ENCODE measurements at places on chromosomes 13 and 19.

- no peak for DNase-seq
These were observed 6.5 kb downstream of the R3HDM4 start for GRCh38 chr19:906480-906879.

DNA sequence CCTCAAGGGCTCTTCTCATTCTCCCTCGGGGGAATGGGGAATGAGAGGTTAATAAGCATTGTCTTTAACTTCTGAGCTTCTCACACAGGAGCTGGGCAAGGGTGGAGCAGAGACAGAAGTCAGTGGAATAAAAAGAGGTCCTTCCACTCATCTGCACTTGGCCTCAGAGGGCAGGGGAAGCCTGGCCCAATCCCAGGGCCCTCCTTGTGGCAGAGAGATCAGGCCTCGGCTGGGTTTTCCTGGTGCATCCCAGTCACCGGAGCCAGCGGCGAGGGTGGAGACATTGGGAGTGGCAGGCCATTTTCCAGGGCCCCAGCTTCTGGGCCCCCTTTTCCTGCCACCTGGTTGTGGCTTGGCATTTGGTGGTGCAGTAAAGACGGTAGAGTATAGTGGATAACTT lies 10.6 kb downstream of the CALM3 start:
- no peak for DNase-seq

GRCh38 chr13:82717249-82717648 lies 1165.0 kb downstream of the SLITRK1 start:
- DNase-seq: no peak

DNA sequence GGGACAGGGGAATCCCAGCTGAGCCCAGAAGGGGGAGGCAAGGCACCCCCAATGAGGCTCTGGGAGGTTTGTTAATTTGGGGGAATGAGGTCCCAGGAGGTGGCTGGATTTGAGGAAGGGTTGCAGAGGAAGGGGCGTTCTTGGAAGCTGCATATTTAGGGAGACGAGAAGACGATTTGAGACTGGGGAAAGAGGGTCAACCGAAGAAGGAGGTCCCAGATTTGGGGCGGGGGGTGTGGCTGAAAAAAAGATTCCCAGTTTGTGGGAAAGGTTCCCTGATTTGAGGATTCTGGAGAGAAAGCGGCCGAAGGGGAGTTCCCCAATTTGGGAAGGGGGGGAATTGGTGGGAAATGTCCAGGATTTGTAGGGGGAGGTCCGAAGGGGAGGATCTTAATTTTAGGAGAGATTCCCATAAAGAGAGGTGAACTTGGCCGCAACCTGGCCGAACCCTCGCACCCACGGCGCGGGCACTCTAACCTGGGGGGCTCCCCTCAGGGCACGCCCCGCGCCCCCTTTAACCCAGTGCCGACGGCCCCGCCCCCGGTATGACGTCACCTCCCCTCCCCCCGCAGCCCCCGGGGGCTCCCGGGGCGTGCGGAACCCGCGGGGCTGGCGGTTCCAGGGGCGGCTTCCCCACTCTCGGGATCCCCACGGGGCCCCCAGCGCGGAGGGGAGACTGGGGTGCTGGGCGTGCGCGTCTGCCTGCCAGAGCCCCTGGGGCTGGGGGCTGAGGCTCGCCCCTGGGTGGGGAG lies 1.2 kb downstream of the PTPRS start:
- DNase-seq: no peak

GRCh38 chr19:27751044-27751391 lies 1461.9 kb downstream of the UQCRFS1 start:
- no peak for DNase-seq

DNA sequence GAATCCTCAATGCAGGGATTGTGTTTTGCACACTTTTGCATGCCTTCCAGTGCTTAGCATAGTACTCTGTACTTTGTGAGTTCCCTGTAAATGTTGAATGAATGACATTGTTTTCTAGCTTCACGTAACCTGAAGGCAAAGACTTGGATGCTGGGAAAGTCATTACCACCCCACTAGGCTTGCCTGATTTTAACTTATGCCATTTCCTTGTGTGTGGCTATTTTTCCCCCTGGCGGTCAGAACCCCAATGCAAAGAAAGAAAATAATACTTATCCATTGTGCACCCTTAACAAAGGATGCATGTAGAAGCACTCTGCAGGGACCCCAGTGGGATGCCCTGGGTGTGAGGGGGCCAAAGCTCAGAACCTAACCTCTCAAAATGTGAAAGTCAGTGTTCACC lies 1.2 kb upstream of the ENOX1 start:
- no peak for DNase-seq

GRCh38 chr19:43305642-43306041 lies 36.3 kb upstream of the PSG9 start:
- no peak for DNase-seq

GRCh38 chr19:46924874-46925547 lies 64.2 kb downstream of the ARHGAP35 start:
- no peak for DNase-seq

GRCh38 chr13:52760077-52760476 lies 20.5 kb upstream of the CNMD start:
- DNase-seq: no peak

GRCh38 chr13:44362394-44363040 lies 11.1 kb upstream of the SERP2 start:
- DNase-seq: no peak

- no peak for DNase-seq
These were observed 159.8 kb downstream of the SLITRK1 start for GRCh38 chr13:83722443-83722842.

DNA sequence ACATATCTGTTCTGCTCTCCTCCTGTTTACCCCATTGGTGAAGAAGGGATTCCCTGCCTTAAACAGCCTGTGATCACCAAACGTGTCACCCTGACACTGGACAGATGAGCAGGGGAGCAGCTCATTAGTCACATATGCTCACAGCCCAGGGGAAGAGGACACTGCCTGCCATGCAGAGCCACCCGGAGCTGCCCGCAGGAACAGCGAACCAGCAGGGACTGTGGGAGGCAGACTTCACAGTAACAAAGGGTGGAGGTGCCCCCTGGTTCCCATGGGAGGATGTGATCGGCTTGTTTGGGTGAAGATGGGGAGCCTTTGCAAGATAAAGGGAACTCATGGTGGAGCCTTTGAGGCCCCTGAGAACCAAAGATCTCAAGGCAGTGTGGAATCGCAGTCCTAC lies 88.6 kb upstream of the FARP1 start:
- no peak for DNase-seq

GRCh38 chr13:27006519-27007161 lies 165.0 kb downstream of the USP12 start:
- no peak for DNase-seq

GRCh38 chr13:102830646-102831045 lies 15.2 kb upstream of the ERCC5 start:
- DNase-seq: no peak

GRCh38 chr19:5484398-5485285 lies 29.4 kb downstream of the ZNRF4 start:
- no peak for DNase-seq

GRCh38 chr13:38483623-38484022 lies 134.0 kb downstream of the UFM1 start:
- no peak for DNase-seq

GRCh38 chr19:45166723-45167252 lies 6.0 kb upstream of the NKPD1 start:
- DNase-seq: no peak

- DNase-seq: no peak
These were observed 462 bp upstream of the MPHOSPH8 start for GRCh38 chr13:19632915-19633478.

DNA sequence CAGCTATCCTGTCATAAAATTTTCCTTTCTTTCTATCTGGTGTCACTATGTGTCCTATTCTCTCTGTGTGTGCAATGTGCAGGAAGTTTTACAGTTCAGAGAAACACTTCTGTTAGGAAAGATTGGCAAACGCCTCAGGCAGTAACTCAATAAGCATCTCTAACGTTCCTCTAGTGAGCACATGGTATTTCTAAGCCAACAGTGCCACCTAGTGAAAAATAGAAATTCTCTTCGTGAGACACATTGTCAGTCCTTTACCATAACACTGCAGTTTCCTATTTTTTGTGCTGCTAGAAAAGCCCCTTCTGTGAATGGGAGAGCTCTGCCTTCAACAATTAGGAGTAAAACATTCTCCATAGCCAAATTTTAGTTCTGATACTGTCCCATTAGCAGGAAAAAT lies 50.7 kb downstream of the ZNF723 start:
- DNase-seq: no peak

GRCh38 chr13:51043310-51043709 lies 67.8 kb downstream of the C13orf42 start:
- DNase-seq: no peak

GRCh38 chr13:93227280-93227877 lies 772 bp downstream of the GPC6 start:
- no peak for DNase-seq

DNA sequence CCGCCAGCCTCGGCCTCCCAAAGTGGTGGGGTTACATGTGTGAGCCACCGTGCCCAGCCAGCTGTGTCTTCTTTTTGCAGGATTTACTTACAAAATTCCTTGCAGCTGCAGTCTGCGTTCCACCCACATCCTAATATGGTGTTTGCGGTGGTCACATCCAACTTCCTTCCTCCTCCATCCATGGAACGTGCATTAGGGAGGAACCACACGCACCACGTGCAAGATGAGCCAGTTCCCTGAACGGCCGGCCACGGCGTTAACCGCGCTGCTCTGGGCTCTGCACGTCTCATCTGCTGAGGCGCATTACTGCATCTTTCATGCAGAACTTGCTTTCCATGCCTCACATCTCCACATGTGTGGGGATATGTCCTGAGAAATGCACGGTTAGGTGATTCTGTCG lies 13.0 kb upstream of the SIGLEC11 start:
- no peak for DNase-seq

DNA sequence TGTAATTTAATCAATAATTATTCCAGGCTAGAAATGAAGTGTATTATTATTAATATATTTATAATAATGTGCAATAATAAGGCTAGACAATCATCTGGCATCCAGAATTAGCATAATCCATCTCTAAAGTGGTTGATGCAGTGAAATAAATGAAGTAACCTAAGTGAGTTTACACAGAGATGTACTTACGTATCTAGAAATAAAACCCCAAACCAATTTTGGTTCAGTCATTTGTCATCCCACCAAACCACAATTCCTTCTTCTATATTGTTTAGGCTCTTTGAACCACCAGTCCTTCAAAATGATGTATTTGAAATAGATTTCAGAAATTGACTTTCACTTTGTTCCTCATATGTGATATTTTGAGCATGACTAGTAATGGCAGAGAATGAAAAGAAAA lies 247.6 kb upstream of the MIR17HG start:
- DNase-seq: no peak

GRCh38 chr19:13505761-13506470 lies 363 bp downstream of the CACNA1A start:
- no peak for DNase-seq

- DNase-seq: no peak
These were observed 4.2 kb upstream of the ICAM1 start for GRCh38 chr19:10266706-10267105.

- DNase-seq: no peak
These were observed 7.3 kb downstream of the RELB start for GRCh38 chr19:45008552-45008951.

DNA sequence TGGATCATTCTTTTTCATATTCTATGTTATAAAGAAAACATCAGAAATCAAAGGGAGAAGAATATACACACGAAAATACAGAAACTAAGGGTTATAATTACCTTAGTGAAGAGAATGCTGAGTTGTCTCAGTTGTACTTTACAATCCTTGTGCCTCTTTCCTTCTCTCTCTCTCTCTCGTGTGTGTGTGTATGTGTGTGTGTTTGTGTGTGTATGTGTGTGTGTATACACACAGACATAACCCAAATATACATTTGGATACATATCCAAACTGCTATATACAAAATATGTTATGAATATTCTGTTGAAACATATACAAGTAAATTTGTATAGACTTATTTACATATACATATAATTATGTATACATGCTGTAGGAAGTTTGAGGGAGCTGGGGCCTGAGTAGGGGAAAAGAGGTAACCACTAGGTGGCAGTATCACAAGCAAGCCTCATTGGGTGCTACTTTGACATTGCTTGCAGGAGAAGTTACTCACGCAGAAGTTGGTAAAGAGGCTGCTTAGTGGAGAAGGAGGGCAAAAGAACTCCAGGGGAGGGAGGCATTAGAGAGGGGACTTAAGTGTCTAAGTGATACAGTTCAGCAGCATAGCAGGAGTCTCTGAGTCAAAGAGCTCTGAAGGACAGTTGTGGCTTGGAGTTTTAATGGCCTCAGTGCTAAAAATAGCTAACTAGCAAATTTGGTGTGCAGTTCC lies 465.1 kb upstream of the PCDH20 start:
- DNase-seq: no peak

DNA sequence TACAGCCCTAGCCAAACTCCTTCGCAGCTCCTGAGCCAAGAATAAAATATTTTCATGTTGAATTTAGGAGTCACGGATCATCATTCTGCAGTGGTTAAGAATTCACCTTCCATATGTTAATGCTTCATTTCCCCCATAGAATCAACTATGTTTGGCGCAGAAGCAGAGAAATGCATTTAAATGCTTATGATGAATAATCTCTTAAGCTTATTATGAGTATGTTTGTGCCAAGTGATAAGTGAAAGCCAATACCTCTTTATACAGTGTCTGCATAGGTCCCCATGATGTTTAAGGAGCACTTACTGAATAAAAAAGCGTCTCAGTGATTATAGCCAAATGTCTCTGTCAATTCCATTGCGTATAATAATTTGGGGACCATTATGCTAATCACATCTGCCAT lies 32.7 kb upstream of the POMP start:
- no peak for DNase-seq

DNA sequence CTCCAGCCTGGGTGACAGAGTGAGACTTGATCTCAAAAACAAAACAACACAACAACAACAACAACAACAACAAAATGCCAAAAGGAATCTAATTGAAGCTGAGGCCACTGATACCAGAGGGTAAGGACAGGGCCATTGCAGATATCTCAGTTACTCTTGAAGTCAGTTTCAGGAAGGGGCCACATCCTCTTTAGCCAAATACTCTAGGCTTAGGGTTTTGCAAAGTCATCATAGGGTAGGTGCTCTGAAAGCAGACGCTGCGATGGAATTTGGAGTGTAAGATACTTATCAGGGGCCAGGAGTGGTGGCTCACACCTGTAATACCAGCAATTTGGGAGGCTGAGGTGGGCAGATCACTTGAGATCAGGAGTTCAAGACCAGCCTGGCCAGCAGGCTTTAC lies 46.6 kb upstream of the UBAC2 start:
- DNase-seq: no peak

GRCh38 chr19:49749055-49749716 lies 13.9 kb downstream of the TSKS start:
- DNase-seq: no peak

GRCh38 chr13:30319655-30320054 lies 12.3 kb upstream of the KATNAL1 start:
- no peak for DNase-seq

GRCh38 chr19:21256722-21257121 lies 72.5 kb downstream of the ZNF708 start:
- no peak for DNase-seq
